ENCODE measurements at places on chromosomes 7 and 10.

DNA sequence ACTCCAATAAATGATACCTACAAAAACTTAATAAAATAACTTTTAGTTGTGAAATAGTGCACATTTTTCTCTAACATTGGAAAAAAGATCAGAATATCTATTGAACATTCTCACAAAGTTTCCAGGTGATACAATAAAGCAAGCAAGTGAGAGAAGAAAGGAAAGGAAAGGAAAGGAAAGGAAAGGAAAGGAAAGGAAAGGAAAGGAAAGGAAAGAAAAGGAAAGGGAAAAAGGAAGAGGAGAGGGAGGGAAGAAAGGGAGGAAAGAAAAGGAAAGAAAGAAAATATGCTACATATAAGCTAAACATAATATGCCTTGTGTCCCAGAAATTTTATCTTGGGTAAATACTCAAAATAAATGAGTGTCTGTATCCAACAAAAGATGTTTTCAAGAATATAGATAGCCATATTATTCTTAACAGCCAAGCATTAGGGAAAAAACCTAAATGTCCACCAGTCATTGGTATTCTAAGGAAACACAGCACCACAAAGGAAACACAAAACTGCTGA is 510.2 kb upstream of the ZWINT start:
- no peak for DNase-seq

- DNase-seq, result no peak
Observed at GRCh38 chr7:155602750-155603149, 41.7 kb upstream of the RBM33 start.

GRCh38 chr10:22554461-22555182 is 159.8 kb downstream of the PIP4K2A start:
- DNase-seq, result peak; percentile 39

DNA sequence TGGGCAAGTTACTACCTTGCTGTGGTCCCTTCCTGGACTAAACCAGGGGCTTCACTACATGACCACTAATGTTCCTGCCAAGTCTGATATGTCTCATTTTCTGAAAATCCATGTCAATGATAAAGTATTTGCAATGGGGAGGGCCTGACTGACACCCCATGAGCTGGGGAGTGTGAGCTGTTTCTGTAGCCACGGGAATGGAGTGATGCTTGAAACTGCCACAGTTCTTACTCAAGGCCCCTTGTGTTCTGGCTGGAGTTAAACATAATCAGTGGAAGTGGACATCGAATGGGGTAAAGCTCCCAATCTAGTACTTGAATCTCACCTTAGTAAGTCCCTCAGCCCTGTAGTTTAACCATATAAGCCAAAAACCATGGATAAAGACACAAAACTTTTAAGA is 61.9 kb upstream of the PDLIM1 start:
- DNase-seq, result no peak

DNA sequence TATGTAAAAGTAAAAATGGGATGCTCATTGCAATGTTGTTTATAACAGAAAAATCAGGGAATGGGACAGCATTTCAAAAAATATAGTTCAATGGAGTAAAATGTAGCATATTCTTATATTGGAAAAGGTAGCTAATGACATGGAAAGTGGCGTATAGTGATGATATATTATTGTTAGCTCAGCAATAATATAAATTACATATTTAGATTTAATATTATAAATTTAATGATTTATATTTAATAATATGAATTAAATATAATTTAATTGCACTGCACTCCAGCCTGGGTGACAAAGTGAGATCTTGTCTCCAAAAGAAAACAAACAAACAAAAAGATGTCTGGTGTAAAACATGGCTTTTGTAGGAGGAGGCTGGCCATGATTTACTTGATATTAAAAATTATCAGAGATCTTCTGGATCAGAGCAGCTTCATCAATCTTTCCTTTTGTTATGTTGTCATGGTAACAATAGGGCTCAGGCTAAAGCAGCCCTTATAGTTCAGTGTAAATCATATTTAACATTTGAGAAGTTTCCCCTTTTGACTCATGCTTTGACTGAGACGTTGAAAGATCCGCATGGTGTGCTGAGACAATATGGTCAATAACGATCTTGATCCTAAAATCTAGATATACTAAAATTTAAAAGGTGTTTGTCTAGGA is 23.2 kb downstream of the OR6B1 start:
- DNase-seq, result no peak

DNA sequence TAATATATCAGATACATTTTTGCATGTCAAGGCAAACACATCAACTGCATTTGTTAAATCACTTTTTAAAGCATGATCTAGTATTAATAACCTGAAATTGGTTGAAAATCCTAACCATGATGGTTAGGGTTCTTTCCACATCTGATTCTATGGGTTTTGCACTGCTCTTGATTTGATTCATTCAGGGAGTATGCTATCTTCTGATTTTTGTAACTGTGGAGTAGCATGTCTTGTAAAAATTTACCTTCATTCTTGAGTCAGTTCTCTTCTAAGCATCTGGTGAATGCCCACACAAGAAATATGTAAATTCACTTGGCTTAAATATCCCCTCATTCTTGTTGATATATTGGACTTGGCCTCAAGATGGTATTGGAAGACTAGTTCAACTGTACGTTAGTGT is 178.7 kb downstream of the KLF6 start:
- DNase-seq, result no peak

GRCh38 chr10:129912986-129913695 is 50.9 kb downstream of the EBF3 start:
- no peak for DNase-seq

DNA sequence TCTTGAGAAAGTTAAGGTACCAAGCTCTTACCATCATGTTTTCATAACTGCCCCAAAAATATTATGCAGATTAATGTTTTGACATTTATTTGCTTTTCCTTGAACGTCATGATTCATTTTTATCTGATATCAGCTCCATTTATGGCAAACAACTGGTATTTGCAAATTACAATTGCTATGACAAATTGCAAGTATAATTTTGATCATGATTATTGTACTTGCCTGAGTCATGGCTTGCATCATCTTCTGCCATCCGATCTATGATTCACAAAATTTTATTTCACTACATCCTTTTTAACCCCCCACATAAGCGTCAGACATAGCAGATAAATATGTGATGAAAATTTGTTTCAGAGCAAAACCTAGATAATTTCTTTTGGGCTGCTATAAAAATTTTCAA is 155.0 kb downstream of the STK31 start:
- DNase-seq, result peak; percentile 1

GRCh38 chr10:55897490-55897921 is 463.6 kb downstream of the ZWINT start:
- no peak for DNase-seq

- DNase-seq, result no peak
Observed at GRCh38 chr7:74526780-74527179, 73.1 kb downstream of the GTF2IRD1 start.

DNA sequence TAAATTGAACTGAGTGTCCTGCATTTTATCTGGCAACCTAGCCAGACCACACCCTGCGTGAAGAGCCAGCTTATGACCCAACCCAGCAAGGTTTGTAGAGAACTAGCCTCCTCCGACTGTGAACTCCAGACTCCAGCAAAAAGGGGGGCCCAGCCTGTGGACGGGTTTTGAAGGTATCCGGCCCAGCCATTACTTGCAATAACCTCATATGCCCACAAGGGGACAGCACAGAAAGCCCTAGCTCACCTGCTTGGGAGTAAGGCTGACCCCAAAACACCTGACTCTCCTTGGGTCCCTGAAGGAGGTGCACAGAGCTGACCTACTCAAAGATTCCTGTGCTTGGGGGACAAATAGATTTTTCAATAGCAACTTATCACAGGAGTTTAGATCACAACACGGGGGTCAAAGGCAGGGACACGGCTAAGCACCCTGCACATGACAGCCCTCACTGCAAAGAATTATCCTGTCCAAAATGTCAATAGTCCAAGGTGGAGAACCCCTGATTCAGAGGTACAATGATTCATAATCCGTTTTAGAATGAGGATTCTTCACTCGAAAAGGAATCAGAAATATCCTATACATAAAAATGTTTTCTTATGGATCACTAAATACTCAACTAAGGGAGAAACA is 4.6 kb downstream of the TRPV6 start:
- no peak for DNase-seq

- DNase-seq, result no peak
Observed at GRCh38 chr10:127090138-127090537, 106.3 kb downstream of the INSYN2A start.

DNA sequence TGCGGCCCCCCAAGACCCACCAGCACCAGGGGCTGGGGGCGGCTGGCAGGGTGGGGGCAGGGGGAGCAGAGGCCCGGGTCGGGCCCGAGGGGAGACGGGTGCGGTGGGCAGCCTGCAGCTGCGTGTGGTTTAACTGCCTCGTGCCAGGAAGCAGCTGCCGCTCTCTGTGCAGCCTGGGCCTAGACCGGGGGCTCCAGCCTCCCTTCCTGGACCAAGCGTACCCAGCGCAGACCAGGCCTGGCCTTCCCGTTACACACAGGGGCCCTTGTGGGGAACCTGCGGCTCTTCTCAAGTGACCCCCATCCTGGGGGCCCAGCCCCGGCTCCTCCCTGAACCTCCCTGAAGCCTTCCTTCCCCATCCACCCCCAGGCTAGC is 6.6 kb upstream of the INTS1 start:
- no peak for DNase-seq

DNA sequence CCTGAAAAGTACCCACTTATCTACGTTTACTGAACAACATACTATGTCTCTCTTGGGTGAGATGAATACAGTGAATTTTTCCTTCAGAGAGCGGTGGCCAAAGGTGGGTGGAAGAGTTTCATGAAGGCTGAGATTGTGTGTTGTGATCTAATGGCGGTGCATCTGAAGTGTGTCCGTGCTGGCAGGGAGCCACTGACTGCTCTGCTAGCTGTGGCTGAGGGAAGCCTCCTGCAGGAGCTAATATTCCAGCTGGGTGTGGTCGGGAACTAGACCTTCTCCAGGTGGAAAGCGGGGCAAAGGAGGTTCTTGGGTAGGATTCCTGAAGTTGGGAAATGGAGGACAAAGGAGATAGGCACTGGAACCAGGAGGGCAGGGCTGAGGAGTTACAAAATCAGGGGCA is 69.2 kb upstream of the GRB10 start:
- DNase-seq, result no peak

DNA sequence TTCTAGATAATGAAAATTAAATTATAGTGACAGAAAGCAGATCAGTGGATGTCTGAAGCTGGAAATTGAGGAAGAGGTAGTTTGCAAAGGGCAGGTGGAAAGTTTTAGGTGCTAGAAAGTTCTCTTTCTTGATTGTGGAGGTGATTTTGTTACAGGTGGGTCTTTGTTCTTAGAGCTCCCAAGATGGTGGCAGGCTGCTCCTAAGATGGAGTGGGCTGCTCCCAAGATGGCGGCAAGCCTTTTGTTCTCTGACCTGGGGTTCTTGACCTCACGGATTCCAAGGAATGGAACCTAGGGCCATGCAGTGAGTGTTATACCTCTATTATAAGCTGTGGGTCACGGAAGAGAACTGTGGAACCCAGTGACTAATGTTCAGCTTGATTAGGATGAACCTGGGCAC is 32.5 kb downstream of the SUGCT start:
- no peak for DNase-seq

DNA sequence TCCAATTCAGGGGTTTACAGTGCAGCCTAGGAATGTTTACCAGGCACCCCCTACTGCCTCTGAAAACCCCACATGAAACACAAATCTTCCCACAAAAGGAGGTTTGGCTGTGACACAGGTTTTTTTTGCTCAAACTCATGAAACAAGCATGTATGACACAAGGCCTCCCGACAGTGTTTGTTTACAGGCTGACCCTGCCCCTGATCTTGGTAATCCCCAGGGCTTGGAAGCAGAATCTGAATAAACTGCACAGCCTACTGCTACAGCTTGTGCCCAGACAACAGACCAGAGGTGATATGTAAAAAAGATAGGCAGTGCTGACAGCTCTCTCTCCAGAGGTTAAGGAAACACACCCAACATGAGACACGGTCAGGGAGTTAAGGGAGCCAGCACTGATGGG is 184.2 kb downstream of the KMT2E start:
- peak; percentile 57 for DNase-seq

DNA sequence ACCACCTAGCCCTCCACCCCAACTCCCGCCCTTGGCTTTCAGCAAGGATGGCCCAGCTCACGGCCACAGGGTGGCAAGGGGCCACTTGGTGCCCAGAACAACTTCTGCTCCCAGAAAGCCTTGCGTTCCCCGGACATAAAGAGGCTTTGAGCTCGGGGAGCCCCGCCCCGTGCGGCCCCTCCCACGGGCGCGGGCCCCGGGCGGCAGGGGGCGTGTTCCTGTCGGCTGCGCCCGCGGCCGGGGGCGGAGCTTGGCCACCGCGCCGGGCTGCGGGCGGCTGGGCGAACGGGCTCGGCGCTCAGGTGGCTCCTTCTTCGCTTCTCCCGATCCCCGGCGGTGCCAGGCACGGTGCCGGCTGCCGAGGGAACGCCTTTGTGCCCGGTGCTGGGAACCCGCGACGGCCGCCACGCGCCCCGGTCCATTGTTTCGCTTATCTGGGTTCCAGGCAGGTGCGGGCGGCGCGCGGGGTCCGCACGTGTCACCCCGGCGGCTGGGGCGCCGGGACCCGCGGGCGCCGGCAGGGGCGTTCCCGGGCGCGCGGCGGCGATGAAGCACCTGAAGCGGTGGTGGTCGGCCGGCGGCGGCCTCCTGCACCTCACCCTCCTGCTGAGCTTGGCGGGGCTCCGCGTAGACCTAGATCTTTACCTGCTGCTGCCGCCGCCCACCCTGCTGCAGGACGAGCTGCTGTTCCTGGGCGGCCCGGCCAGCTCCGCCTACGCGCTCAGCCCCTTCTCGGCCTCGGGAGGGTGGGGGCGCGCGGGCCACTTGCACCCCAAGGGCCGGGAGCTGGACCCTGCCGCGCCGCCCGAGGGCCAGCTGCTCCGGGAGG is at the start of gene NFE2L3:
NFE2L3 (plus strand) TSS at position 246 of the 829 bp plus-strand sequence; CDS start at position 547, 301 bp downstream.
- DNase-seq, result no peak

- no peak for DNase-seq
Observed at GRCh38 chr7:99822731-99823718, 4.8 kb upstream of the CYP3A43 start.

Data from GM04503 (cell line).